Stimulated activated CD4-positive, alpha-beta T cell treated with anti-CD3 and anti-CD28 coated beads, Interleukin-4, amount 100 ng/mL, for 48 hours (primary cell): ENCODE measurements at places on chromosomes 1 and 21.

DNA sequence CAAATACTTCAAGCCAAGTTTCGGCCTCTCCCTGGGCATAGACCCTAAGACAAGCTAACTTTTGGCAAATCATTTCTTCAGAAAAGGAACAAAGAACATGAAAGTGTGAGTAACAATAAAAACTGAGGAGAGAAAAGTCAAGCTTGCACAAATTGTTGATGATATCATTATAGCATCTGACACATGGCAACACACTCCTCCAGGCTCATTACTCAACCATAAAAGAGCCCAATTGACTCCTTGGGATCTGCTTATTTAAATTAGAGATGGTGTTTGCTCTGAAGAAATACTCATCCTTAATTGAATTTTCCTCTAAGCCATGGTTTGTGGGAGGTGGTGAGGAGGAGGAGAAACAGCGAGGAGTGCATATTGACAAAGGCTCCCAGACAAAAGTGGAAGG, 54.5 kb downstream of the TNFSF4 start:
- DNase-seq: no peak

DNA sequence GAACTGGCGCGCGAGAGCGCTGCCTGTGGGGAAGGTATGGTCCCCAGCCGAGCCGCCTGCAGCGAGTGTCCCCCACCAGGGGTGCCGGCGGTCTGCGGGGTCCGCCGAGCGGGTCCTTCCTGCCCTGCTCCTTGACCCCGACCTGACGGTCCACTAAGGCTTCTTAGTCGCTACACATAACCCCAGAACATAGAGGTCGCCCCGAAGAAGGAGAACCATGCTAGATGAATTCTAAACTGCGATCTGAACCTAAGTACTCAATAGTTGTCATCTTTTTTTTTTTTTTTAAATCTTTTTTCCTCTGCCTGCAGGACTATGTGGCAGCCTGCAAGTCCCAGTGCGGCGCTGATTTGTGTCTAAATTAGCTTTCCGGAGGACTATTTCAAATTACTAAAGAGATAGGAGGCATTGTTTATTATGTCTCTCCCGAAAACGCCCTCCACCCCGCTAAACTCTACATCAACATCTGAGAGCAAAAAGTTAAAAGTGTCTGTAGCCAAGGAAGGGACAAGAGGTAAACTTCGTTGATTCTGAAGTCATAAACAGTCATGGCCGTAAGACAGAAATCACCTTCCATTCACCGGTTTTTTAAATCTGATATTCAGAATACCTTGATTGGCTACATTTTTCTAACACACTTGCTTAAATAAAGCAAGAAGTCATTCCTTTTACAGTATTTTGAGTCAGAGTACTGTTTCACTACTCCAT, 476 bp downstream of the AXDND1 start:
- DNase-seq: no peak

DNA sequence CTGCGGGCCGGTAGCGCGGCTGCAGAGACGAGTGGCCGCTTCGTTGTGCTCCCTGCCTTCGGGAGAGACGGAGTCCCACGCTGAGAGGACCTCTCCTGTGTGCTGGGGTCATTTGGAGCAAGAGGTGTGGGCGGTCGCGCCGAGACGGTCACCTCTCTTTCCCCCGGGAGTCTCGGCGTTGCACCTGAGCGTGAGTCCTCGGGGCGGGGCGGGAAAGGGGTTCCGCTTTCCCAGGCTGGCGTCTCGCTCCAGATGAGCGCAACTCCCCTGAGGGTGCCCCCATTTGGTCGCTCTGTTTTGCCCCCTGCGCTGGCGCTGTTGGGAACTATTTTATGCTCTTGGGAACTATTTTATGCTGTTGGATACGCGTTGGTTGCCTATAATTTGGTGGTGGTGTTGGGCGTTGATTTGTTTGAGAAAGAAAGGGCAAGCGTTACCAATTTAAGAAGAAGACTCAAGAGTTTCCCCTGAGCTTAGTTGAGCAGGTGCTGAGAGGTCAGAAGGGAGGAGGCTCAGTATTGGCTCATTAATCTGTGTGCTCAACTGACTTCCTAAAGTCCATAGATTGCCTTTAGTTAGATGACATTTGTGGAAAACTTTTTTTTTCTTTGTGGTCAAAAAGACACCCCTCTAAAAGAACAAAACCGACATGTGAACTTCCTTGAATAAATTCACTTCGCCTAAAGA, 683 bp downstream of the LRRC8B start:
- peak; percentile 19 for DNase-seq

- no peak for DNase-seq
Observed at GRCh38 chr1:110749960-110750359, 75.2 kb upstream of the KCNA3 start.

GRCh38 chr1:27644369-27645070, 9.5 kb upstream of the FGR start:
- no peak for DNase-seq

- no peak for DNase-seq
Observed at GRCh38 chr1:117555806-117556205, 50.0 kb upstream of the TENT5C start.

DNA sequence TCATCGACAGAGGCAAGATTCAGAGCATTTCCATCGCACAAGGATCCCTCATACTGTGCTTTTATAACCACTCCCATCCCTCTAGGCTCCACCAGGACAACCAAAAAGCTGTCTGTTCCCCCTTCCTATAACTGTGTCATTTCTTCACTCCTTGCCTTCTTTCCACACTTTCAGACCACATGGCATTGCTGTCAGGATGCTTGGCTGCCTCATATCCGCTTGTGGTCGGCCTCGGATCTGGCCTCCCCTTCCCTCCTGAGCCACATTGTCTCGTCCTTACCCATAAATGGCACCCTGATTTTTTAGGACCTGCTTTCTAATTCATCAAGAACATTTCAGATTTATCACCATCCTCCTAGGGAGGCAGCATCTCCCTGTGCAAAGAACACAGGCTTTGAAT, 80.5 kb downstream of the HIVEP3 start:
- no peak for DNase-seq

GRCh38 chr21:14686466-14687267, 140.6 kb upstream of the SAMSN1 start:
- no peak for DNase-seq

GRCh38 chr1:6245869-6246496, 2.0 kb downstream of the HES3 start:
- peak; percentile 46 for DNase-seq

GRCh38 chr21:44407493-44407892, 47.8 kb upstream of the LRRC3 start:
- DNase-seq: no peak

GRCh38 chr1:183023146-183023600, at the start of gene LAMC1:
TSS of gene LAMC1 (plus strand) at chr1:183023420. CDS start at chr1:183023717, 297 bp downstream.
- no peak for DNase-seq

GRCh38 chr1:205980237-205980870, 22.8 kb downstream of the RAB7B start:
- no peak for DNase-seq

DNA sequence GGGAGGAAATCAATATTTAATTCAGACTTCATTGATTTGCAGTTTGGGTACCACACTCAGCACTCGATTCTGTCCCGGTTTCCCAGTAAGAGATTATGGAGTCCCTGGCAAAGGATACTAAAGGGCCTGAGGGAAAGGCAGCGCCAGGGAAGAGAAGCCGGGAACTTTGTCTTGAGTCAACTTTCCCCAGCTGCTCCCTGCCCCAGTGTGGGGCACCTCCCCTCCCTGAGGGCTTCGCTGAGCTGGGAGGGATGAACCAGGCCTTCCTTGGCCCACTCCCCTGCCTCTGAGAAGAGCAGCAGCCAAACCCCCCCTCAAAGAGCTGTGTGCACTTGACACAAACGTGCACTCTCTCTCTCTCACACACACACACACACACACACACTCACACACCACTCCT, 32.6 kb downstream of the OPTC start:
- DNase-seq: no peak

DNA sequence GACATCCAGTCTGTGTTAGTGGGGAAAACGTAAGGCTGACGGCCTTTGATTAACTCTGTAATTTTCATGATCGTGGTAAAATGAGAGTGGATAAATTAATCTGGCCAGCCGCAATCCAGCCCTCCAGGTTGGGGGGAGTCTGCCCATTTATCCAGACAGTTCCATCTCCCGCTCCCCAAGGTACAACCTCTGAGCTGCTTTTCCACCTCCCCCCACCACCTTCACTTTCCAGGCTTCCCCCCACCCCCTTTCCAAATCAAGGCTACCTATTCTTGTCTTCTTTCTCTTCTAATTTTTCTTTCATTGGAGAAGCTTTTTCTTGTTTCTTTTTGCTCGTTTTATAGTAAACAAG, 6.0 kb downstream of the MIER1 start:
- no peak for DNase-seq

DNA sequence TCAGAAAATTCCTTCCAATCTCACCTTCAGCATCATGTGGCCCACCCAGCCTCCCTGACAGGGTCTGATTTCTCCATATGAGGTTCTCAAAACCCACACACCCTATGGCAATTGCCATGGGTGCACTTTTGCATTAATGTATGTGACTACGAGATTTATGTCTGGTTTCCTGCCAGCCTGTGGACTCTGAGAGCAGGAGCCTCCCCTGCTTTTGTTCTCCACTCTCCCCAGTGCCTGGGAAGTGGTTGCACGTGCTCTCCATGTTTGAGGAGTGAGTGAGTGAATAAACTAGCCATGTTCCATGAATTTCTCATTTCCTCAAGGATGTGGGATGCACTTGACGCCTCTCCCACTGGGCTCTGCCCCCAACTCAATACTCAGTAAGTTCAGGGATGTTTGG, 91.2 kb downstream of the ACTL8 start:
- DNase-seq: no peak

GRCh38 chr1:199041173-199041914, 402.5 kb downstream of the PTPRC start:
- no peak for DNase-seq

GRCh38 chr1:3775490-3776230, 3.1 kb downstream of the SMIM1 start:
- no peak for DNase-seq
